Activated CD8-positive, alpha-beta memory T cell treated with anti-CD3 and anti-CD28 coated beads, Interleukin-2, amount 50 U/mL, for 48 hours (primary cell): ENCODE measurements at places on chromosomes 2 and 18.

DNA sequence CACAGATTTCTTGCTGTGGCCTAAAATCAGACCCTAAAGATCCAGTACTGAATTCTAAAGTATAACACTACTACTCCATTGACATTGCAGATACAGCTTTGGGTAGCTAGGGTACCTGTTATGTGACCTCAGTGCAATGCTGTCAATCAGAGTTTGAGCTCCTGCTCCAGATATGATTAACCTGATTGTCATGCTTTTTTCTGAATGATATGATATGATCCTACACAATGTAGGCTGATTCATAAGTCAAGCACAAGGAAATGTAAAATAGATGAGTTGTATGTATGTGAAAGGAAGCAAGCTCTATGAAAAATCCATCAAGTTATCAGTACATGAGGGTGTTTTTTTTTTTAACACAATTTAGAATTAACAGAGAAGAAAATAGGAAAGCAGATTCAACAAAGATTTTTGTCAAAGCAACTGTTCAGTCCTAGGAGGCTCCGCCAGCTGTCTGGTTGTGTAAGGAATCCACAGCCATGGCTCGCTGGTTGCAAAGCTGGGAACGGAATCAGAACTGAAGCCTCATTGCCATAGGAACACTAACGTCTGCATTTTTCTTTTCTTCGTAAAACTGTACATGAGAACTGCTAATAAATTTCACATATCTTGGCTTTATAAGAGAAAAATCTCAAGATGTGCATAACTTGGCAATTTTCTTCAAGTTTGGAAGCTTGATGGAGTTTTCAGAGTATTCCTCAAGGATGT, 52.9 kb downstream of the NR4A2 start:
- DNase-seq, result no peak

GRCh38 chr2:143205106-143205764, 76.0 kb downstream of the ARHGAP15 start:
- DNase-seq, result no peak

GRCh38 chr2:17969661-17970060, 91.2 kb downstream of the KCNS3 start:
- DNase-seq, result no peak

- DNase-seq, result no peak
These were observed 140.6 kb downstream of the PID1 start for GRCh38 chr2:229130522-229130921.

DNA sequence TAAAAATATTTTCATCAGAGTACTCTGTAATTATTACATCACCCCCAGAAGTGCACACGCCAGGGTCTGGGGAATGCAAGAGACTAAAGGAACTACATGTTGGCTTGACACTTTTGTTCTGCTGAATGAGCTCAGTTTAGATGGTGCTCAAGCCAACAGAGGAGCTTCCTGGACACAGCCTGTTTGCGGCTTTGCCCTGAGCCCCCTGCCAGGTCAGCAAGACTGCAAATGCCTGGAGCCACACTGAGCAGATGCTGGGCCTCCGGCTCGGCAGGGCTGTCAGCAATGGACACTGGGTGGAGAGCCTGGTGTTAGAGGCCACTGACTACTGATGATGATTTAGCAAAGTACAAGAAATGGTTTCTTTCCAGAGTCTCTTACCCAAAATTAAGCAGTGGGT, 31.9 kb downstream of the PTPN18 start:
- DNase-seq, result no peak

DNA sequence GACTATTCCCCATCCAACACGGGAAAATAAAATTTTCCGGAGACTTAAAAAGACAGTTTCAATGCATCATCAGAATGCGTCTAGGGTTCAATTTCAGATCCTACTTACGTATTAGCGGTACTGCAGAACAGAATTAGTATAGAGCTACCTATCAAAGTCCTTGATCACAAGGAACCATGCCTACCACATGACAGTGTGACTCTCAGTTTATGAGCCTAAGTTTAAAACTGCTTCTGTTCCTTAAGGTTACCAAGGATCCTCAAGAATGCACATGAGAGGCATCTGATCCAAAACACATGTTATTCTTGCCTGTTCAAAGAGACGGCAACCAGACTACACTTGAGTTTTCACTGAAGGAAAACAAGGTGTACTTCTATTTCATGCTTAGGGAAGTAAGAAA, 369.7 kb downstream of the EPHA4 start:
- DNase-seq, result no peak

DNA sequence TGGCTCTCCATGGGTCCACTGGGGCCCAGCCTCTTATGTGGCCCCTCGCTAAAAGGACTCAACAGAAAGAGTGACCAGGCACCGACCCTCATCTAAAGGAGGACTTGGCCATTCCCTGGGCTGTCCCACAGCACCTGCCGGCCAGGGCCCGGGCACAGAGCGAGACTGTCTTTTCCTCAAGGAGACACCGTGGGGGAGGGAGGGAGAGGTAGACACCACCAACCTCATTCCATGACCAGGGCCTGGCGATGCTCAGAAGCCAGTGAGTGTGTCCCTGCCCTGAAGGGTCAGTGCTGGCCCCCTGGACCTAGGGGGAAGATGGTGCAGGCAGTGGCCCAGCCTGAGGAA, 39.8 kb upstream of the ALPP start:
- no peak for DNase-seq

- DNase-seq, result no peak
These were observed 9.1 kb upstream of the PROM2 start for GRCh38 chr2:95265182-95265581.

GRCh38 chr2:226813148-226813701, 13.6 kb upstream of the IRS1 start:
- DNase-seq, result no peak

GRCh38 chr2:207530160-207531031, 634 bp downstream of the CREB1 start:
- DNase-seq, result peak; percentile 79

- DNase-seq, result no peak
These were observed 26.9 kb downstream of the RMC1 start for GRCh38 chr18:23530195-23530594.

DNA sequence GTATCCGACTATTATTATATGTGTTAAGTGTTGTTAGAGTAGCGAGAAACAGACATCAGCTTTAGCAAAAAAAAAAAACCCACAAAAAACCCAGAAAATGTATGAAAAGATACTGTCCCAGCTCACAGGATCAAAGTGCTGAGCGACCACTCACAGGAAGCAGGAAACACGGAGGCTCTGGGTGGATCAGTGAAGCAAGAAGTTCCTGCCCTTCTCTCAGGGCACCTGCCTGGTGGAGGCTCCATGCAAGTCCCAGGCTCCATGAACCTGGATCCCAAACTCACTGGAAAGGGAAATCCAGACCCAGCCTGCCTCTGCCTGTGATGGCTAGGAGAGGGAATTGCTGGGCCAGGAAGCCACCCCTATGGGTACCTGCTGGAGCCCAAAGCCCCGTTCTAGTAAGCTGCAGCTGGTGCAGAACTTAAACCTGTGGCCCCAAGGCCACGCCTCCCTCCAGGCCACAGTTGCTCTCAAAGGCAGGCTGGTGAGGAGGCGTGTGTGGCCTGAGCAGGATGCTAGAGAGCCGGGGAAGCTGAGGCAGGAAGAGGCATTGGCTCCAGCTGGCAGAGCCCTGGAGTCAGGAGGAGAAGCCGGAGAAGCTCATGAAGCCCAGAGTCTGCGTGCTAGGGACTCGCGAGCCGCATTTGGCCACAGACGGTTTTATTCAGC, 63.5 kb upstream of the TAF1B start:
- peak; percentile 77 for DNase-seq

- no peak for DNase-seq
These were observed 770.8 kb downstream of the DSC3 start for GRCh38 chr18:30271716-30272115.

GRCh38 chr2:114009205-114009944, 119.5 kb downstream of the ACTR3 start:
- DNase-seq, result no peak

DNA sequence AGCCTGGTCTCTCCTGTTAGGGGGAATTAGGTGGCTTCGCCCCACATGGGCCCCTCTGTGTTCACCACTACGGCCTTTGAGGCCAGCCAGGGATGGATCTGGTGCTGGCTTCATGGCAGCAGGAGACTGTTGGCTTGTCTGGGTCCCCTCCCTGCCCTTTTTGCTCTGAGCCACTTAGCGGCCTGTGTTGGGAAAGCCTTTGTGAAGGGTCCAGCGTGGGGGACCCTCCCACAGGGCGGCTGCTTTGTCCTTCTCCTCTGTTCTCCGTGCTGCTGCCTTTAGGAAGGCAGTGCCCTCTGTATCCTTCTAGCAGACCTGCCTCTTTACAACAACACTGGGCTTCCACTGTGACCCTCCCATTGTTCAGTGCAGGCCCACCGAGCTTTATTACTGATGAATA, 118.4 kb downstream of the TSN start:
- DNase-seq, result no peak

DNA sequence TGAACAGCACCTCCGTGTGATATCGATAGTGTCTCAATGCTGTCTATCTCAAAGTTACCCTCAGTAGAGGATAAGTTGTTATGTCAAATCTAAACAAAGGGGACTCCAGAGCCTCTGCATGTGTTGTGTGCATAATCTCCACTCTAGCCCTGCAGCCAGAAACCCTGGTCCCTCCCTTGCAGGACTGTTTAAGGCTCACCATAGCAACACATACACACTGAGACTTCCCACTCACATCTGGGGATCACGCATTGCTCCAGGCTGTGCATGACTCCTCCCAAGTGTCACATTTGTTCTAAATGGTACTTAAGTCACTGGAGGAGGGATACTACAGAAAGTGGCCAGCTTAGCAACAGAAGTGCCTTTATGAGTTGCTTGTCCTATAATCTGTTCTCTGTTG, 258.6 kb upstream of the CRIM1 start:
- DNase-seq, result no peak

- no peak for DNase-seq
These were observed 87.6 kb upstream of the NFU1 start for GRCh38 chr2:69524799-69525198.

DNA sequence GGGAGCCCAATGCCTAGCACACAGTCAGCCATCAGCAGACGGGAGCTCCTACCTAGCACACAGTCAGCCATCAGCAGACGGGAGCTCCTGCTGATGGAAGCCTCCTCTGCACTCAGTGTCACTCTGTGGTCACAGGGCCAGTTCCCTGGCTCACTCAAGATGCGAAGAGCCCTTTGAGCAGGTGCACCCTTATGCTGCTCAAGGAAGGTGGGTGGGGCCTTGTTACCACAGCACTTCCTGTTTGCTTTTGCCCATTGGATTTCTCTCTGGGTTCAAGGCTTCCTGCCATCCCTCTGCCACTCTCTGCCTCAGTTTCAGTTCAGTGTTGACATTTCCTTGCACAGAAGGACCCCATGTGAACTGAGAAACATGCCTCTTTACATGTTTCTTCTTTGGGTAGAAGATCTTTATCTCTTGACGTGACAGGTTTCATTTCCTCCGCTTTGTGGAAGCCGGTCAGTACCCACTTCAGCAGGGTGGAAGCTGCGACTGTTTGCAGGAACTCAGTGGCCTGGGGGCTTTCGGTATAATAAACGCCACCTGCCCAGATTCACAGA, 11.6 kb downstream of the TRIB2 start:
- DNase-seq, result no peak

- DNase-seq, result no peak
These were observed 45.7 kb downstream of the RPL31 start for GRCh38 chr2:101047774-101048173.

DNA sequence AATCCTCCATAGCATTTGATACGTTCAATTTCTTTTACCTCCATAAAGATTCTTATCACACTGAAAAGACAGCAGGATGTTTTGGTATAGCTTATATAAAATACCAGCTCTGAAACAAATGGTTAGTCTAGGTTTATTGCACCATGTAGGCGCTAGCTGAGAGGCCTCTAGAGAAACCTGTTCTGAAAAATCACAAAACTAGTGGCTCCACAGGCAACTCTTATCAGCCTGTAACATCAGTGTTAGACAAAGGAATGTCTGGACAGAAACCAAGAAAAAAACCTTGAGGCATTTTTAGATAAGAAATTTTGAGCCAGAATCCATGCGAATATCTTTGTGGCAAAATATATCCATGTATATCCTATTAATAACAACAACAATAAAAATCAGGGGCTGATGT, 440.4 kb upstream of the MAP2 start:
- no peak for DNase-seq

DNA sequence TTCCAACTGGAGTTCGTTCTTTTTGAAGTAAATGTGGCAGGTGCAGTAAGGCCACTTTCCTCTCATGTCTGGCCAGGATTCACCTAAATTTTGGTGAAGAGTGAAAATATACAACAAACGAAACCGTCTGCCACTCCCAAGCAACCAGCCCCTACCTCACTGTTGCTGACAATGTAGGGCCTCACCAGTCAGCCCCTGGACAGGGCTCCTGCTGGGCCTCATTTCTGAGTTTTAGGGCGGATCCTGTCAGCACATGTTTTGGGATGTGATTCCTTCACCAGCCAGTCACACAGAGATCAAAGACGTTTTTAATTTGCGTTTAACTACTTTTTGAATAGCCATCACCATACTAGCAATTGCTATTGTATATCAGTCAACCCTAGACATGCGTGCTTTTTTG, 185.0 kb downstream of the WDR7 start:
- no peak for DNase-seq

DNA sequence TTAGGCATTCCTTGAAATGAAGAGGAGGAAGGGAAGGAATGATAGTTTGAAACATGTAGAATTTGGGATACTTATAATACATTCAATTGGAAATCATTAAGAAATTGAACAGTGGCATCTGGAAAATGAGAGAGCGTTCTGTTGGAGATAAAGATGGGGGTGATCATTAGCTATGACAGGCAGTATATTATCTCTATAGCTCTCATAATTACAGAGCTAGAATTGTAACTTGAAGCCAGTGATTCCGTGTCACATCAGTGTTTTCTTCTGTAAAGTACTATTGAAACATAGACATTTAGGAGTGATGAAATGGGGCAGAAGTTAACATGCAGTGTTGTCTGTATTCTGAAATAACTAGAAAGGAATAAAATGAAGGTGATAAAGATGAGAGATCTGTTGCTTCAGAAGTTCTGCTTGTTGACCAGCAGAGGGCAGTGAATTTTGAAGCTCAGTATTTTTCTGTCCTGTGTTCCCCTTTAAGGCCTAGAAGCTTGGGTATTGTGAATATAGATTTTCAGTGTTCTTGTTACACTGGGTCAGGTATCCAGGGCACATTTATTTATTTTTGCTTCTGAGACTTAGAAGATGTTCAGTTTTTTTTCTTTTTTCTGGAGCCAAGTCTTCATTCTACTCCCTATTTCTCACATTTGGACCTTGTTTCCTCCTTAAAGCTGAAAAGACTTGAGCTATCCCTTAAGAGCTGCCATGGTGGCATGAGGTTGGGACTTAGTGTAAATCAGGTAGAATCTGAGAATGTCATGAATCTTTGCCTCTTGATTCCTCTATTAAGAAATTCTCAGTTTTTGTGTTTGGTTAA, 157.4 kb downstream of the TAF4B start:
- no peak for DNase-seq

DNA sequence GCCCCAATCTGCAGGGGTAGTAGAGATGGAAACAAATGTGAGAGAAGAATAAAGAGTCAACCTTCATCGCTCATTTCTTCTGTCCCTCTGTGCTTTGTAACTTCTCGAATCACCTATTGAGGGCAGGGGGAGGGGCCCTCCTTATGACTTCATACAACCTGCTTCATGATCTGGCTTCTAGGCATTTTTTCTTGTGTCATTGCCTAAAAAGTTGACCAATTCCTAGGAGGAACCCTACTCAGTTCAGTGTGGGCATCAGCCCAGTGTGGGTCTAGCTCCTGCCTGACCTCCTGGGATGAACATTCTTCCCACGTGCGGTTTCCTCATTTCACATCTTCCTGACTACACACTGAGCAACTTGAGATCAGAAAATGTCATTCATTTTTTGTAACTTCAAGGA, 46.3 kb upstream of the CREB1 start:
- no peak for DNase-seq
